ENCODE measurements at places on chromosomes 7 and 10.

DNA sequence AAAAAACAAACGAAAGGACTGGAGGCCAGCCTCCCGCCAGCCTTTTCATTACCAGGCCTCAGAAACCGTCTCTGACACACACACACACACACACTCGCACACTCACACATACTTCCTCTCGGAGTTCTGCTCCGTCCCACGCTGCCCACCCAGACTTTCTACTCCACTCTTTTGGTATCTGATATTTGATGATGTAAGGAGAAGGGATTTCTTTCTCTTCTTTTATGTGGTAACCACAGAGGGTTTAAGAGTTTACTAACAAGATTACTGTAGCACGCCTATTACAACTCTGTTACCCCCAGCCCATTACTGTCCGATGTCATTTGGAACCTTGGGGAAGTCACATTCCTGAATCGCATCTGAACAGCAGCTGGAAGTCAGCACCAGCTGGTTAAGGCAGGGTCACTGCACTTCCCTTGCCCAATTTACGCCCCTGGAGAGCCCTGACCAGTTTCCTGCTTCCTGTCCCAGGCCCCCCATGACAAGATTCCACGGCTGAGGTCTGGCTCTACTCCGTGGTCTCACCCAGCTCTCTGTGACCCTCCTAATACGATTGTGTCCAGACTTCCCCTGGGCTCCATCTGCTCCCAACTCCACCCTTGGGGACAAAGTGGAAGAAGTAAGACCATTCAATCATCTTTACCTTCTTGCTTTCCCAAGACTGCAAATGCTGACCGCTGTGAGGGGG is 1.1 kb downstream of the DENND2A start:
- DNase-seq, result no peak

- DNase-seq, result no peak
These were observed 25.4 kb upstream of the EXOC6 start for GRCh38 chr10:92822964-92823363.

- DNase-seq, result no peak
These were observed 169.7 kb upstream of the PHYHIPL start for GRCh38 chr10:59006511-59007306.

- no peak for DNase-seq
These were observed 112.1 kb downstream of the COL13A1 start for GRCh38 chr10:69913606-69914382.

DNA sequence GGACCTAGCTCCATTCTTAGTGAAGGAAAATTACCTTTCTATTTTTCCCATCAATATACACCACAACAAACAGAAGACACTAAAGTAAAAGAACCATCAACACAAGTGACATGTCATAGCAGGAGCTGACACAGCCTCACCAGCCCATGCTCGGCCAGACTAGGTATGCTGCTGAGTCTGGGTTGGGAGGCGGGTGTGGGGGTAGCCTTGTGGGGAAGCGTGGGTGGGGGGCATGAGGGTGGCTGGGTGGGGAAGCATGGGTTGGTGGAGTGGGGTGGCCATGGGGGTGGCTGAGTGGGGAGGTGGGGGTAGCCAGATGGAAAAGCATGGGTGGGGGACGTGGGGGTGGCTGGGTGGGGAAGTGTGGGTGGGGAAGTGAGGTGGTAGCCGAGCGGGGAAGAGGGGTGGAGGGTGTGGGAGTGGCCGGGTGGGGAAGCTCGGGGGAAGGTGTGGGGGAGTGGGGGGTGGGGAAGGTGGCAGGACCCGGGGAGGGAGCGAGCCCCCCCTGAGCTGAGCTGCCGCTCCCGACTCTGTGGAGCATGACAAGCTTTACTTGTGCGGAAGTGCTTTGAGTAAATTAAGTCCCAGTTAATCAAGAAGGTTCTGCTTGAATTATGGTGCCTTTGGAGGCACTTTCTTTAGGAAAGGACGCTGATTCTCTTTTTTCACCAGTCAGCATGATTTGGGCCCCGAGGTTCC is 294.6 kb upstream of the ZNF32 start:
- no peak for DNase-seq

- no peak for DNase-seq
These were observed 25.0 kb downstream of the ZNF487 start for GRCh38 chr10:43461950-43462349.

DNA sequence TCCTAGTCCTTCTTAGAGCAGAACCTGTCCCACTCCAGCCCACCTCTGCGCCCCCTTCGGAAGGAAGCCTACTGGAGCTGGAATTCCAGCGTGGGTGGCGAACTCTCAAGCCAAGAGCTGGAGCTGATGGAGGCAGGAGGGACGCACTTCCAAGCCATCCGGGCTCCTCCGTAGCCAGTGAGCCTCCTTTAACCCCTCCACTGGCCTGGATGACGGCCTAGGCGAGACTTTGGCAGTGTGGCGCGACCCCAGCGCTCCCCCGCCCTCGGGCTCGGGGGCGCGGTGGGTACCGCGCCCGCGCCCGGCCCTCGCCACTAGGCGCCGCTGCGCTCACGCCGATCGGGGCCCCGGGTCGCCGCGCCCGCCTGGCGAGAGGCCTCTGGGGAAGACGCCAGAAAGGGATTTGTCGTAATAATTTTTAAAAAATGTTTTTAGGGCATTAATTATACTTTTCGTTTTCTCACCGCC is 5.1 kb upstream of the EMX2 start:
- DNase-seq, result no peak

- no peak for DNase-seq
These were observed 87.3 kb upstream of the TES start for GRCh38 chr7:116122972-116123595.

GRCh38 chr7:47318395-47319182 is 263.3 kb downstream of the TNS3 start:
- DNase-seq, result no peak

- DNase-seq, result no peak
These were observed 1107.2 kb upstream of the CELF2 start for GRCh38 chr10:9910446-9910845.

GRCh38 chr7:91263384-91264045 is 718 bp upstream of the FZD1 start:
- no peak for DNase-seq

- DNase-seq, result no peak
These were observed 99.0 kb downstream of the KIAA1217 start for GRCh38 chr10:24307696-24308485.

- DNase-seq, result no peak
These were observed 11.9 kb downstream of the SFXN4 start for GRCh38 chr10:119153661-119154060.

DNA sequence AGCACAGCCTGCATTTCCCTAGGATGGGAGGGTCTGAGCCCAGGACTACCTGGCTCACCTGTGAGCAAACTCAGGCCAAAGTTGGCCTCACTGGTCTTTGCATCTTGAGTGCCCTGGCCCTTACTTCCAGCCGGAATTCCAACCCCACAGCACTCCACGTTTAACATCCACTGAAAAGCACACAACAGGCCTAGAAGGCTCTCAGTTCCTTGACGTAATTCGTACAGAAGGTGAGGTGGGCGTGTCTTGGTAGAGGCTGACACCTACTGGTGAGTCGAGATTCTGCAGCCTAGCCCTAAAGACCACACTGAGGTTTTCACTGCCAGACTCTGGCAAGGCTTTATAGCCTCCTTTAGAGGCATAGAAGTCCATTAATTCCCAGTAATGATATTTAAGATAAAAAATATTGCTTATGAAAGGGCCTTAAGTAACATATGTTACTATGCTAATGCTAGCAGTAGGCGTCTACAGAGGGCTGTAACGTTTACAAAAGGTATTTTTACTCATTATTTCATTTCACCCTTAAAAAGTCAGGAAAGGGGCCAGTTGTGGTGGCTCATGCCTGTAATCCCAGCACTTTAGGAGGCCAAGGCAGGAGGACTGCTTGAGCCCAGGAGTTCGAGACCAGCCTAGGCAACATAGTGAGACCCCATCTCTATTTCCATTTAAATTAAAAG is 95.8 kb downstream of the HIP1 start:
- no peak for DNase-seq

DNA sequence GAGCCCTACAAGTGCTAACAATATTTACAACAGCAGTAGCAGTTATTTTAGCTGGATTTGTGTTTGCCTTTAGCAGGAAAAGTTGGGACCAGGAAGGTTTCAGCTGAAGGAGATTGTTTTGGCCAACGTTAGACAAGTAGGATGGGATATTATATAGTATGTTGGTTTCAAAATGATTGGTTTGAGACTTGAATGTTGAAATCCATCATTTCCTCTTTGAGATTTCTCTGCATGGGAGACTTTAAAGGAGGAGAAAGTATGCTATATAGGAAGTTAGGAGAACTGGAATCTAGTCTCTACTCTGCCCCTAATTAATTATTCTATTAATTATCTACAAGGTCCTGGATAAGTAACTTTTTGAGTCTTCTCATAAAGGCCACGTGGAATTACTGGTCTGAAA is 263.8 kb downstream of the PTEN start:
- no peak for DNase-seq

DNA sequence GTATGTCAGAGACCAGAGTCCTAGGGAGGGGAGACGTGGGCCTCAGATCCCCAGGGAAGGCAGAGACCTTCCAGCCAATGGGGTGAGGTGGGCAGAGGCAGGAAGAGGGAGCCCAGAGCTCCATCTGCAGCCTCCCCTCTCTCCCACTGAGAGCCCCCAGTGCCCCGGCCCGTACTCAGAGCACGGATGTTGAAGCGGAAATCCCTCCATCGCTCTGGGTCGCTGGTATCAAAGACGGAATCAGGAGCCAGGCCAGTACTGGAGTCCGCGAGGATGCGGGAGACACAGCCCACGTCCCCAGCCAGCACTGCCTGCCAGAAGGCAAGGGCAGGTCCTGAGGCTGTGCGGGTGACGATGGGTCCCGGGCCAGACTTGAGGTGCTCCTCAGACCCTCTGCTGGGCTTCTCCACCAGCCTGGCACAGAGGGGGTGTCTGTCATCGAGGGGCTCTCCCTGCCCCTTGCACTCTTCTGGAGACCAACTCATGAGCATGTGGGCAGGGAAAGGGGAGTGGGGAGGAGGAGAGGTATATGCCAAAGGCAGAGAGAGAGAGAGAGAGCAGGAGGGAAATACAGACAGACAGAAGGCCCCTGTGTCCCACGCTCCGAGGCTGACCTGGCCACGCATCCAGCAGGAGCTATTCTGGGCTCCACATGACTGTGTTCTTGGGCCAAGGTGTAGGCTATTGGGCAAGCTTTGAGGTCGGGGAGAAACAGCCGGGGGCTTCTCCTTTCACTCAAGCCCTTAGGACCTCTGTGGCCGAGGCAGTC is at the start of gene ASB10:
TSS of gene ASB10 (minus strand) at position 611 of the 769 bp plus-strand sequence. CDS start at position 491, 120 bp downstream.
- DNase-seq, result no peak

- no peak for DNase-seq
These were observed 61.8 kb upstream of the AHR start for GRCh38 chr7:17236603-17237002.

- DNase-seq, result no peak
These were observed 314.8 kb downstream of the POM121L12 start for GRCh38 chr7:53350241-53350640.

DNA sequence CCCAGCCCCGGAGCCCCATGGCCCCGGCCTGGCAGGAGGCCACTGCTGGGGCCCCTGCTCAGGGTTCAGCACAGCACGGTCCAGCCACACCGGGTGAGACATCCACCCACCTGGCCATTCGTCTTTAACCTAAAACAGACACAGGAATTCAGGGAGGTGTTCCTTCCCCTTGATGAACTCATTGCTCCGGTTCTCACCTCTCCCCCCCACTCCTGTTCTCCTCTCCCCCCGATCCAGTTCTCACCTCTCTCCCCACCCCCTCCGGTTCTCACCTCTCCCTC is 129.8 kb downstream of the DIP2C start:
- no peak for DNase-seq

DNA sequence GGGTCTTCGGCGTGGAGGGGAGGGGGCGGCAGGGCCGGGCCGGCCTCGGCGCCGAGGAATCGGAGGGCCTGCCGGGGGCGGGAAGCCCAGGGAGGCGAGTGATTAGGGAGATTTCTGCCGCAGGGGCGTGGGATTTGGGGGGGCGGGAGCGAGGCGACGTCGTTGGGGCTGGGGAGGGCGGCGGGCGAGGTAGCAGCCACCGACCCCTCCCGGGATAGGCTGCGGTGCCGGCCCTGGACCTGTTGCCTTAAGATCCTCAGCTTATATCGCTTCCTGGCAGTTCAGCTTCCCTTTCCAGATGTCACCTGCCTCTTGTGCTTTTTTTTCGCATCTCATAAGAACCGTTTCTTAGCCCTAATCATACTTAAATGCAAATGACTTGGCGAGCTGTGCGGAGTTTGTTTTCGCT is 655 bp downstream of the LMTK2 start:
- DNase-seq, result no peak

- no peak for DNase-seq
These were observed 249.5 kb upstream of the SORCS1 start for GRCh38 chr10:107413971-107414370.

DNA sequence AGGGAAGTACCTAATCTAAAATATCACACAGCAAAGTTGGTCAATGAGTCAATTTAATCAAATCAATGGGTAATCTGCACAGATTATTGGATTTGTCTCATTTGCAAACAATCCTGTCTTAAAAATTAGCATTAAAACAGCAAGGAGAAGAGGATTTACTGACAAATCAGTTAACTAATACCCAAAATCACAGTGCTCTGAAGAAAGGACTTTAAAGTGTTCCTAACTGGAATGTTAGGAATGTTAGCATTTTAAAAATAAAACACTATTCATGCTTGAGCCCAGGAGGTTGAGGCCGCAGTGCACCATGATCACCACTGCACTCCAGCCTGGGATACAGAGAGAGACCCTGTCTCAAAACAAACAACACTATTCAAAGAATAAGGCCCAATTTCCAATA is 83.1 kb downstream of the CHCHD3 start:
- no peak for DNase-seq

GRCh38 chr7:81143856-81144255 is 225.0 kb upstream of the SEMA3C start:
- no peak for DNase-seq

GRCh38 chr10:52965509-52965908 is 192.9 kb upstream of the MBL2 start:
- no peak for DNase-seq

- DNase-seq, result no peak
These were observed 544.3 kb downstream of the TCERG1L start for GRCh38 chr10:130767116-130767730.

DNA sequence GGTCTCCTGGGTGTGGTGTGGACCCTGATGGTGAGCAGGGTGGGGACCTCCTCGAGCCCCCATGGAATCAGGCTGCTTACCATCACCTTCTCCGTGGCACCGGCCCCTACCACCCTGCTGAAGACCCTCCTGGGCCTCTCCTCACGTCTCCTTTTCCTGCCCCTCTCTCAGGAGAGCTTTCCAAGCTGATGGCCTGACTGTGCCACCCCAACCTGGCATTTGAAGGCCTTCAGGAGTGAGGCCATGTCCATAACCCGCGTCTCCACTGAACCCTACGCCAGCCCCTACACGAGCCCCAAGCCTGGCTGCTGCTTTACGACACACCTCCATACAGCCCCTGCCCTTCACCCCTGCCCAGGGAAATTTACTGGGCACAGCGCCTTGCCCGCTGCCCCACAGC is 55.4 kb downstream of the ZRANB1 start:
- DNase-seq, result no peak

GRCh38 chr7:141697211-141697871 is 4.6 kb downstream of the DENND11 start:
- no peak for DNase-seq
